Stimulated activated CD8-positive, alpha-beta memory T cell treated with anti-CD3 and anti-CD28 coated beads, Interleukin-4, amount 100 ng/mL, for 4 hours (primary cell): ENCODE measurements at places on chromosomes 4 and X.

GRCh38 chrX:110341189-110342035 lies 17.2 kb upstream of the RTL9 start:
- no peak for DNase-seq

DNA sequence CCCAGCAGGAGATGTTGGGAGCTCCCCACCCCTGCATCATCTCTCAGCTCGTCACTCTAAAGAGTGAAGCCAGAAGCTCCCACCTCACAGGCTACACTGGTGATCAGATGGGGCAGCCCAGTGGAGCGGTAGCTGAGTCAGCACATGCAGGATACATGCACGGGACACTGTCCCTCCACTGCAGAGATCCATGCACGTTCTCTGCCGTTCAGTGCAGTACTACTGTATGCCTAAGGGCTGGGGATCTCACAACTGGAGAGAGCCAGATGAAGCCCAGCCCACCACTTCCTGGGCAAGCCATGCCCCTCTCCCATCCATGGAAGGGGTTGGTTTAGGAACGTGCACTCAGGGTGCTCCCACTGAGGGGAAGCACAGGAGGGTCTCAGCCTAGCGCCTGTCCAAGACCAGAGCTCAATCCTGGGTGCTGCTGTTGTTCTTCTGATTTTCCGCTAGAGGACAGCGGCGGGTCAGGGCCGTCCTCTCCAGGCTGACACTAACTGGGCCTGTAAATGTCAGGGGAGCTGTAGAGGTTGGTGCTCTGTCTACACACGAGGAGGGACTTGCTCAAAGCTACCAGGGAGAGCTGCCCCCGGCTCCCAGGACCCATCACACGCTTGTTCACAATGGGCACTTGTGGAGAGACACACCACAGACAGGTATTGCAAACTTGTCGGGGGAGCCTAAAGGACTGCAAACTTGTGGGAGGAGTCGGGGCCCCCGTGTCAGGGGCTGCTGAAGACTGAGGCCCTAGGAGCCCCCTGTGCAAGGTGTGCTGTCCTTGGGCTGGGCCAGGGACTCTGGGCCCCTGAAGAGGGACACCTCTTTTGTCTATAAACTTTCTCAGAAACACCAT lies 18.2 kb upstream of the ABLIM2 start:
- DNase-seq, result no peak

DNA sequence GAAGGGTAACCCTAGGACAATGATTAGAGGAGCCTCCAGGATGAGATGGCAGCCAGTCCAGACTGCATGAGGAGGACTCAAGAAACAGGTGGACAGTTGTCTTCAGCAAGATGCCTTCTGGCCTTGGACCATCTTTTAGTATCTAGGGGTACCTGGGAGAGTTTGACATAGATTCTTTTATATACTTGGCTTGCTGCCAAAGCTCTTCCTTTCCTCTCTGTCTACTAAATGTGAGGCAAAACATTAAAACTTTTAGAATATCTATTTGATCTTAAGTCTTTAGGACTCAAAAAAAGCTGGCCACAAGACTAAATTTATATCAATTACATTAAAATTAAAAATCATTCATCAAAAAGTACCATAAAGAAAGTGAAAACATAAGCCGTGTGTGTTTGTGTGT lies 18.6 kb upstream of the NKX3-2 start:
- no peak for DNase-seq

- DNase-seq, result no peak
Measured at GRCh38 chrX:49106930-49107329, 16.6 kb downstream of the GPKOW start.

GRCh38 chr4:72895408-72895807 lies 174.1 kb downstream of the COX18 start:
- no peak for DNase-seq

- no peak for DNase-seq
Measured at GRCh38 chrX:11704725-11705495, 39.2 kb upstream of the ARHGAP6 start.

GRCh38 chrX:9467146-9467545 lies 2.3 kb downstream of the TBL1X start:
- no peak for DNase-seq

- DNase-seq, result peak; percentile 95
Measured at GRCh38 chrX:154368630-154369448, 5.6 kb downstream of the FLNA start.

GRCh38 chr4:8726344-8726851 lies 133.8 kb downstream of the CPZ start:
- DNase-seq, result no peak

GRCh38 chr4:165844161-165844560 lies 28.9 kb upstream of the TLL1 start:
- no peak for DNase-seq

DNA sequence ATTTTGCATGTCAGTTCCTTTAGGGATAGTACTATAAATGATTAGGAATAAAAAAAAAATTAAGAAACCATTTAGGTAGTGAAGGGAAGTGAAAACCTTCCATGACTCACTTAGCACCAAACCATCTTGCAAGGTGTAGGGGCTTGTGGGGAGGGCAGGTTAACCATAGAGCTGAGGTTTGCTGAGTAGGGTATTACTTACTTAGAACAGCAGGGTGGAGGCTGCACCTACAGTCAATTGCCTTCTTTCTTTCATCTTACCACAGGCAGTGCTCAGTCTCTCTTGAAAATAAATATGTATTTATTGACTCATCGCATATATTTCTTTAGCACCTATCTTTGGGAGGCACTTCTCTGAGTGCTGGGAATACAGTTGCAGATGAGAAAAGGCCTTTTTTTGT lies 104.9 kb upstream of the GIMD1 start:
- DNase-seq, result no peak

DNA sequence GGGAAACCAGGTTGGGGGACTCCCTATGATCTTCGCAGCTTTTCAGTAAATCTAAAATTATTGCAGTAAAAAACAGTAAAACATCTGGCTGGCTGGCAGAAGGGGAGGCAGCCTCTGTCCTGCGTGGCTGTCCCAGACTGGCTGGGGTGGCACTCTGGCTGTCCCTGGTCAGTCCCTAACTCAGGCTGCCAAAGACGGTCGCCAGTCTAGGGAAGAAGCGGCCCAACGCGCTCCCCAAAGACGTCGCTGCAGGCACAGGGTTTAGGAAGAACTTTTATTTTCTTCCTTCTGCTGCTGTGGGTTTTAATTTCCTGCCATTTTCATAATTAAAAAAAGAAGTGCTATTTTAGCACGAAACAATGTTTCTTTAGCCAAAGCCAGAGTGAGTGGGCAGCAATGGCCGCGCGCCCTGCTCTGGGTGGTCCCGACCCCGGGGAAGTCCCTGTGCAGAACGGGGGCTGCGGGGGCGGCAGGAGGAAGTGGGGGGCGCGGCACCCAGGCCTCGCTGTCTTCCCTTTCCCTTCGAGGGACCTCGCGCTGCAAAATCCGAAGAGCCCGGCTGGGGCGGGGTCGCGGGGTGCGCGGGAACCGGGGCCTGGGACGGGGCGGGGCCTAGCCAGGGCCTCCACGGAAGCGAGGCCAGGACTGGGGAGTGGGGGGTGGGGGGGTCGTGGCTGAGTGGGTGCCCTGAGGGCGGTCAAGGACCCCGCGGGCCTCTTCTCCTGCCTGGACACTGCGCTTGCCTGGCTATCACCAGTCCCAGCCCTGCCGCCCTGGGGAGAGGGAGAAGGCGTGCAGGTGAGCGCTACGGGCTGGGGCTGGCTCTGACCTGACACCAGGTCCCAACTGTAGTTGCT lies 6.3 kb upstream of the LETM1 start:
- DNase-seq, result no peak

DNA sequence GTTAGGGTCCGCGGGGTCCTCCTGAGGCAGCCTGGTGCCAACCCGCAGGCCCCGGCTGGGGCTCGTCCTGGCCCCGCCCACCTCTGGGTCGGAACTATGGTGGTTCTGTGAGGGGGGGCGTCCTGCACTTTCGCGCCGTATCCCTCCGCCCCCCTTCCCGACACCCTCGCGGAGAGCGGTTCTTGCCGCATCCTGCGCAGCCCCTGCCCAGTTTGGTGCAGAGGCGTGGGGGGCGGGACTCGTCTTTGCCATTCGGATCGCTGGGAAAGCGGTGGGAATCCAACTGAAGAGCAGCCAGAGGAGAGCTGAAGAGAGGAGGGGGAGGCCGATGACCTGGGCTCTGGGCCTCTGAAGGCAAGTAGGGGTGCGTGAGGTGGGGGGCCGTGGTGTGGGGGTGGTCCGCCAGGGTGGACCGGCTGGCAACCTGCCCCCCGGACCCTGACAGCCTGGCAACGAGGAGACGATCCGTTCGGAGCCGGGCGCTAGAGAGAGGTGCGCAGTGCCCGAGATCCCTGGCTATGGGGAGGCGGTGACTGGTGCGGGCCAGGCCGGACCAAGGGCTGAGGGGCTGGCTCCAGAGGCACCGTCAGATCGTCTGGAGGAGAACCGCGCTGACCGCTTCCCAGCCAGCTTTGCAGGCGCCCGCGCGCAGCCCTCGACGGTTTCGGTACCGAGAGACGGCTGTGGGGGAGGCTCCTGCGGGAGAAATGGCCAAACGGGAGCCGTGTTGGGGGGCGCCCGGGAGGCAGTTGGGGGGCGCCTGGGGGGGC lies at the start of gene GPRASP1:
TSS of gene GPRASP1 (plus strand) at position 242 of the 770 bp plus-strand sequence. CDS start 2,431 bp downstream, outside the sequence.
- DNase-seq, result no peak

DNA sequence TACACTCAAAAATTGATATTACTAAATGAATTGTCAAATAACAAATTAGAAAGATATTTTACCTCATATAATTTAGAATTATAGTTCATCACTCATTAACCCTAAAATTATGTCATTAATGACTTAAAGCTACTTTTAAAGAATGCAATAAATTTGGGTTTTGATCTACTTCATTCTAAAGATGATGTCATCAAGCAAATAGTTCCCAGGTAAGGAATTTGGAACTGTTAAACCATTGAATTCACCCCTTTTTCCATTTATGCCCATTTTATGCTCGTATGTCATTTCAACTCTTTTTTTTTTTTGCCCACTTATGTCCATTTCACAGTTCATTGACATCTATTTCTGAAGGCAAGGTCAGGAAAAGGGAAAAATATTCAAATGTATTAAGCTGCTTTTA lies 135.5 kb downstream of the TLL1 start:
- DNase-seq, result no peak

GRCh38 chrX:22060415-22061280 lies 28.5 kb downstream of the PHEX start:
- DNase-seq, result no peak

- DNase-seq, result no peak
Measured at GRCh38 chr4:83618431-83618830, 82.5 kb downstream of the GPAT3 start.

GRCh38 chrX:357693-358471 lies 28.8 kb downstream of the PPP2R3B start:
- no peak for DNase-seq

- no peak for DNase-seq
Measured at GRCh38 chr4:3373468-3373867, 68.3 kb upstream of the HGFAC start.

DNA sequence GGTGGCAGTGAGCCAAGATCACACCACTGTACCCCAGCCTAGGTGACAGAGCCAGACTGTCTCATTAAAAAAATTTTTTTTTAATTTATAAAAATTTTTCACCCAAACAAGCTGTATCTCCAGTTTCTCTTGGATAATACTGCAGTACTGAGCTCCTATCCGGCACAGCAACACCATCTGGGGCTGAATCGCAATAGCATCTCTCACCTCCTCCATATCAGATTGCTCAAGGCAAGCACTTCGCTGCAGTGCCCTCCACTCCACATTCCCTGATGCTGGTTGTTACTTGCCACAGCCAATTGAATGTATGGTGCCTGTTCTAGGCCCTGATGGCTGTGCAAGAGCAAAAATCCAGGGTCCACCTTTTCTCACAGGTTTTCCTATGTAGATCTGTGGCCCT lies 69.3 kb upstream of the FAM241A start:
- DNase-seq, result no peak

DNA sequence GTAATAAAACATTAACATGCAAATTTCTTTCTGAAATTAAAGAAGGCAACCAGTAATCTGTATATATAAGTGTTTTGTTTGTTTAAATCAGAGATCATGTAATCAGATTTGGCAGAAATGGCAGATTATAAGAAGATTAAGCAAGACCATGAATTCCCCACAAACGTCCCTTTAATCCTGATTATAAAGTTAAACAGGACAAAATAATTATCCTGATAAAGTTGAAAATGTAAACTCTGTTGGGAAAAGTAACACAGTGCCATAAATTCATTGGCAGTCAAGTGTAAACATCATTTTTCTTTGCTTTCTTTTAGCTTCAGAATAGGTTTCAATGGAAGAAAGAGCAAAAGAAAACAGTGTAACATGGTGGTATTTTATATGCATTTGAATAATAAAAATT lies 256.3 kb downstream of the KCNIP4 start:
- DNase-seq, result no peak

GRCh38 chr4:115154826-115155225 lies 41.4 kb upstream of the NDST4 start:
- DNase-seq, result no peak

- no peak for DNase-seq
Measured at GRCh38 chr4:47218631-47219030, 187.3 kb downstream of the GABRB1 start.

- DNase-seq, result no peak
Measured at GRCh38 chr4:610411-611261, 14.7 kb upstream of the PDE6B start.
